Heart right ventricle (tissue), 16 donors: ENCODE measurements at places on chromosomes 4 and X. TPM values are rescaled to one million over a fixed set of nuclear protein-coding genes. Genes with fewer than 3 reads are reported as not detected.

Gene DUSP9
- not detected for polyA plus RNA-seq

Gene ALPK1
- 1.1 TPM for polyA plus RNA-seq

Gene C4orf50
- polyA plus RNA-seq = not detected

Gene GUCY1B1
- 11.4 TPM for polyA plus RNA-seq

Gene CD99L2
- polyA plus RNA-seq = 46.0 TPM

Gene SEC24D
- polyA plus RNA-seq = 15.9 TPM

Gene DCLK2
- polyA plus RNA-seq = 7.3 TPM

Gene ARHGEF38
- polyA plus RNA-seq = not detected

Gene SLC26A1
- 0.66 TPM for polyA plus RNA-seq

Gene FRMPD4
- polyA plus RNA-seq = 0.44 TPM

Gene NLRP2B
- polyA plus RNA-seq = not detected

Gene CLIC2
- 6.4 TPM for polyA plus RNA-seq

Gene PPBP
- not detected for polyA plus RNA-seq

Gene FAM53A
- 0.73 TPM for polyA plus RNA-seq

Gene CT45A2
- not detected for polyA plus RNA-seq

Gene HSFX2
- polyA plus RNA-seq = 0.70 TPM

Gene SPANXD
- polyA plus RNA-seq = not detected

Gene PYURF
- 99.3 TPM for polyA plus RNA-seq

Gene TMPRSS11D
- not detected for polyA plus RNA-seq

Gene SHISA3
- 14.9 TPM for polyA plus RNA-seq

Gene TBC1D1
- polyA plus RNA-seq = 109 TPM

Gene SHOX
- polyA plus RNA-seq = not detected

Gene ETDA
- polyA plus RNA-seq = not detected

Gene HDX
- 0.29 TPM for polyA plus RNA-seq

Gene ADRA2C
- polyA plus RNA-seq = 5.9 TPM

Gene FANCB
- 0.13 TPM for polyA plus RNA-seq

Gene EMCN
- polyA plus RNA-seq = 25.1 TPM

Gene BTK
- 1.6 TPM for polyA plus RNA-seq

Gene CT45A5
- not detected for polyA plus RNA-seq

Gene UVSSA
- 2.4 TPM for polyA plus RNA-seq

Gene LRP2BP
- polyA plus RNA-seq = 2.4 TPM

Gene MSX1
- polyA plus RNA-seq = 4.8 TPM

Gene PNMA6A
- polyA plus RNA-seq = 0.51 TPM

Gene USP17L30
- polyA plus RNA-seq = not detected

Gene P2RY8
- polyA plus RNA-seq = 3.2 TPM

Gene PRSS12
- not detected for polyA plus RNA-seq

Gene DHRSX
- polyA plus RNA-seq = 13.8 TPM

Gene TSPAN7
- polyA plus RNA-seq = 49.3 TPM

Gene FRMD7
- not detected for polyA plus RNA-seq

Gene SPINK2
- not detected for polyA plus RNA-seq

Gene RNF212
- 0.87 TPM for polyA plus RNA-seq

Gene DOCK11
- 3.0 TPM for polyA plus RNA-seq

Gene SLITRK4
- 0.16 TPM for polyA plus RNA-seq

Gene SPIN2A
- polyA plus RNA-seq = 0.13 TPM

Gene FATE1
- 0.59 TPM for polyA plus RNA-seq

Gene ABCG2
- 0.22 TPM for polyA plus RNA-seq

Gene C4orf46
- polyA plus RNA-seq = 3.3 TPM

Gene EREG
- 0.07 TPM for polyA plus RNA-seq

Gene CENPI
- polyA plus RNA-seq = 0.29 TPM

Gene MAGEB2
- not detected for polyA plus RNA-seq

Gene LONRF3
- 1.3 TPM for polyA plus RNA-seq

Gene GSX2
- polyA plus RNA-seq = not detected

Gene TMSB15B
- 1.0 TPM for polyA plus RNA-seq

Gene TMEM47
- 14.5 TPM for polyA plus RNA-seq

Gene PPP1R2C
- not detected for polyA plus RNA-seq

Gene MAGEB17
- 0.04 TPM for polyA plus RNA-seq

Gene CDX4
- not detected for polyA plus RNA-seq

Gene UGT2B17
- not detected for polyA plus RNA-seq

Gene TLR3
- polyA plus RNA-seq = 0.83 TPM
